GM23338 (cell line): ENCODE measurements at places on chromosomes 12 and 14. TPM values are rescaled to one million over a fixed set of nuclear protein-coding genes. Genes with fewer than 3 reads are reported as not detected.

PTGES3 gene
- total RNA-seq = 334 and 453 TPM in 2 replicates

LRP1 gene
- 130 and 145 TPM in 2 replicates for total RNA-seq

NYNRIN gene
- total RNA-seq = 17.5 and 20.0 TPM in 2 replicates

POU6F1 gene
- 2.6 and 3.0 TPM in 2 replicates for total RNA-seq

DBX2 gene
- 0.07 TPM in 1 of 2 replicates, not detected in the other for total RNA-seq

SERPINA10 gene
- total RNA-seq = not detected in 2 replicates

LTBP2 gene
- total RNA-seq = 0.49 and 2.1 TPM in 2 replicates

GLI1 gene
- 16.1 and 18.1 TPM in 2 replicates for total RNA-seq

KIF26A gene
- total RNA-seq = 82.9 and 103 TPM in 2 replicates

METTL17 gene
- 156 and 163 TPM in 2 replicates for total RNA-seq

FITM1 gene
- total RNA-seq = not detected in 2 replicates

FGF23 gene
- 0.23 and 0.56 TPM in 2 replicates for total RNA-seq

AKAP5 gene
- 3.2 and 3.4 TPM in 2 replicates for total RNA-seq

SEC23A gene
- total RNA-seq = 60.9 and 89.9 TPM in 2 replicates

DHH gene
- not detected in 2 replicates for total RNA-seq

ADCK1 gene
- 8.5 and 11.2 TPM in 2 replicates for total RNA-seq

USP44 gene
- 243 and 248 TPM in 2 replicates for total RNA-seq

PIK3C2G gene
- total RNA-seq = not detected in 2 replicates

ACVRL1 gene
- 0.28 and 0.62 TPM in 2 replicates for total RNA-seq

GNB3 gene
- total RNA-seq = 3.3 and 8.2 TPM in 2 replicates

RIN3 gene
- total RNA-seq = 0.78 and 0.97 TPM in 2 replicates

SLCO1C1 gene
- 1.6 TPM in 1 of 2 replicates, not detected in the other for total RNA-seq

TMEM119 gene
- 0.07 and 0.35 TPM in 2 replicates for total RNA-seq

AMIGO2 gene
- total RNA-seq = 3.5 and 3.8 TPM in 2 replicates

LACRT gene
- not detected in 2 replicates for total RNA-seq

ISCU gene
- total RNA-seq = 88.0 and 123 TPM in 2 replicates

NFE2 gene
- 0.27 and 1.3 TPM in 2 replicates for total RNA-seq

BMP4 gene
- total RNA-seq = 3.9 and 5.0 TPM in 2 replicates

HOXC12 gene
- total RNA-seq = not detected in 2 replicates

PRMT5 gene
- total RNA-seq = 123 and 124 TPM in 2 replicates

CLEC4D gene
- 0.90 TPM in 1 of 2 replicates, not detected in the other for total RNA-seq

ASCL1 gene
- total RNA-seq = 0.78 TPM in 1 of 2 replicates, not detected in the other

GRIP1 gene
- 12.7 and 13.7 TPM in 2 replicates for total RNA-seq

TMTC1 gene
- 19.7 and 24.3 TPM in 2 replicates for total RNA-seq

PMCH gene
- total RNA-seq = not detected in 2 replicates

BBOF1 gene
- 0.24 TPM in 1 of 2 replicates, not detected in the other for total RNA-seq

KLRF1 gene
- not detected in 2 replicates for total RNA-seq

NAV3 gene
- 10.5 and 12.0 TPM in 2 replicates for total RNA-seq

DNAJC22 gene
- total RNA-seq = 0.10 TPM in 1 of 2 replicates, not detected in the other

GCN1 gene
- 141 and 177 TPM in 2 replicates for total RNA-seq

UNC79 gene
- 3.3 and 3.6 TPM in 2 replicates for total RNA-seq

PLEKHG3 gene
- 83.1 and 83.9 TPM in 2 replicates for total RNA-seq

AMHR2 gene
- 0.24 TPM in 1 of 2 replicates, not detected in the other for total RNA-seq

TTLL5 gene
- total RNA-seq = 34.2 and 35.4 TPM in 2 replicates
